ENCODE measurements at places on chromosomes 5 and 9. TPM values are rescaled to one million over a fixed set of nuclear protein-coding genes. Genes with fewer than 3 reads are reported as not detected.

The TMCO6 gene
- 21.1 TPM for total RNA-seq

The GHR gene
- not detected for total RNA-seq

The NUTM2F gene
- not detected for total RNA-seq

The TLN1 gene
- 151 TPM for total RNA-seq

The PHF24 gene
- total RNA-seq: not detected

Measured in CD4-positive, alpha-beta T cell (primary cell).